ENCODE measurements at places on chromosomes 3 and 15.

DNA sequence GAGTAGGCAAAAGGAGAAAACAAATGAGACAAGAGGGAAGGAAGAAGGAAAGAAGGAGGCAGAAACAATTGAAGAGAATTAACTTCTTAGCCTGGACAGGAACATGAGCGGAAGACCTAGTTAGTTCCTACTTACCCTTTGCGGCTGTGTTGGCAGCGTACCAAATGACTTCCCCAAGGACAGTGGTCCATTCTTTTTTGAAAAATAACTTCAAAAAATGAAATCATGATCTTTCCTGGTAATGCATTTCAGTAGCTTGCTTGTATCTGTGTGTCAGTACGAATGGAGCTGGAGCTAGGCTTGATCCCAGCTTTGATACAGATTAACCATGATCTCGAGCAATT is 41.5 kb upstream of the CFAP161 start:
- peak; percentile 51 for DNase-seq

DNA sequence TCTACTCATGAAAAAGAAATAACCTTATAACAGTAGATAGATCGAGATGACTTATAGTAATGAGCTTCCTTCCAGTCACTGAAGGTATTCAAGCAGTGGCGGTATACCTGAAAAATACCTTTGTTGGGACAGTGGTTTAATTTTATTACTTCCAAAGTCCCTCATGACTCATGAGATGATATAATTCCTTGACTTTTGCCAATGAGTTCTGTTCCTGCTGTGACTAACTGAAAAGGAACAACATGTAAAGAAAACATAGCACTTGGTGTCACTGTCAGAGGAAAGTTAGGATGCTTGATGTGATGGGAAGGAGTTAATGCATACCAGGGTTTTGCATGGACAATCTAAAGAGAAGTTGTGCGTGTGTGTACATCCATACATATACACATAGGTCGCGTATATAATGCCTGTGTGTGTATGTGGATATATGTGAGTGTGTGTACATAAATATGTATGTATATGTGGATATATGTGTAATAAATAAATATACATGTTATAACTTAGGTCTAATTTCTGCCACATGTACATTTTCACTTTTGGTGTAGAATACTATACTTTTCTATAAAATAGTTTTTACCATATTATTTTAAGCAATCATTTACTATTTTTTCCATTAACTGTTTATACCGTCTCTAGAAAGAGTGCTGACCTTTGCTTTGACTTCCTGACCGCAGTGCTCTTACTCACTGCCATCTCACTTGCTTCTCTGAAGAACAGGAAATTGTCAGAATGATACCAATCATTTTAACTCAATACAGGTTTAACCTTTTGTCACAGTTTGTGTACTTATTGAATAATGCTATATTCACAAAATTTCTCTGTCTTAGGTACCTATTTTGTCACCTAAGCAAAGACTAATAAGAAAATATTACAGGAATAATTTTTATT is 12.6 kb upstream of the PAK2 start:
- DNase-seq: no peak

DNA sequence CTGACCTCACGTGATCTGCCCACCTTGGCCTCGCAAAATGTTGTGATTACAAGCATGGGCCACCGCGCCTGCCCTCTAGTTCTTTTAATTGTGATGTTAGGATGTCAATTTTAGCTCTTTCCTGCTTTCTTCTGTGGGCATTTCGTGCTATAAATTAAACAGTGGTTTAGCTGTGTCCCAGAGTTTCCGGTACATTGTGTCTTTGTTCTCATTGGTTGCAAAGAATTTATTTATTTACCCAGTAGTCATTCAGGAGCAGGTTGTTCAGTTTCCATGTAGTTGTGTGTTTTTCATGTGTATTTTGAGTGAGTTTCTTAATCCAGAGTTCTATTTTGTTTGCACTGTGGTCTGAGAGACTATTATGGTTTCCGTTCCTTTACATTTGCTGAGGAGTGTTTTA is 30.1 kb downstream of the MYRIP start:
- DNase-seq: no peak

- no peak for DNase-seq
Measured at GRCh38 chr3:186588632-186589031, 18.1 kb downstream of the DNAJB11 start.

DNA sequence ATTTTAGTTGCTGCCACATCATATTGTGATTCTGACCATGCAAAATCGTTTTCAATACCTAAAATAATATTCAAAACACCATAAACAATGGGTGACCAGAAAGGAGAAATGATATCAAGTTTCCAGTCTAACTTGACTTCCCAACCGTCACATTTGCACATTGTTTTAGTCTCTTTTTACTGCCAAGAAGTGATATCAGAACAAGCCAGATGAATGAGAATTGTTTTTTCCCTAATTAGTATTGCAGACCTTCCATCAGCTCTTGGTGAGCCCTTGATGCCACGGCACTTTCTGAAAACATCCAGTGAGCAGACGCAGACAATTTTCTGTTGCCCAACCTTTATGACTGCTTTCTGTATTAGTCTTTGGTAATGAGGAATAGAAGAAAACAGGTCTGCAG is 62.5 kb downstream of the SPATA16 start:
- DNase-seq: no peak

GRCh38 chr15:90425726-90426346 is 37.8 kb downstream of the IQGAP1 start:
- no peak for DNase-seq

DNA sequence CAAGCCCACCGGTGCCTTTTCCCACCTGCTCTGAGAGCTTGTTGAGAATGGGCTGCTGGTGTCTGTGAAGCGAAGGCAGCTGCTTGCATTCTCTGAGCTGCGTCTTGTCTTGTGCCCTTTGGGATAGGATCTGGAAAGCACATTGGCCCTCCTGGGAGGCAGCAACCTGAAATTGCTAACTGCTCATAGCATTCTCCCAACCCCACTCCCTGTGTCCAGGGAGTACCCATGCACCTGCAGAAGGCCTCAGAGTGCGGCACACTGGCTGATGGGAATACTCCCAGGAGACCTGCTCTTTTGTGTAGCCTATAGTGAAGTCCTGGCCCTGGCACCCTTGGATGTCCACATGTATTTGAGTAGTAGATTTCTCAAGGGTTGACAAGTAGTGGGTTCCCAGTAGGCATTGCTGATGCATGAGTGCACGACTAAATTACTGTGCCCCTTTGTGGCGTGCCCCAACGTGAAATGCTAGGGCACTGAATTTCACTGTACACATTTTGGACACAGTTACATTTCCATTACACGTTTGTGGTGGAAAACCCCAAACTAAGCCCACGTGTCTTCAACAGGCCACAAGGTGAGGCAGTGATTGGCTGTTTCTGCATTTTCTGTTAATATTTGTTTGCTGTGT is 3.7 kb downstream of the EPHB1 start:
- no peak for DNase-seq

GRCh38 chr15:74482661-74483060 is 21.7 kb upstream of the UBL7 start:
- no peak for DNase-seq

- no peak for DNase-seq
Measured at GRCh38 chr3:38367779-38368178, 21.2 kb downstream of the XYLB start.

DNA sequence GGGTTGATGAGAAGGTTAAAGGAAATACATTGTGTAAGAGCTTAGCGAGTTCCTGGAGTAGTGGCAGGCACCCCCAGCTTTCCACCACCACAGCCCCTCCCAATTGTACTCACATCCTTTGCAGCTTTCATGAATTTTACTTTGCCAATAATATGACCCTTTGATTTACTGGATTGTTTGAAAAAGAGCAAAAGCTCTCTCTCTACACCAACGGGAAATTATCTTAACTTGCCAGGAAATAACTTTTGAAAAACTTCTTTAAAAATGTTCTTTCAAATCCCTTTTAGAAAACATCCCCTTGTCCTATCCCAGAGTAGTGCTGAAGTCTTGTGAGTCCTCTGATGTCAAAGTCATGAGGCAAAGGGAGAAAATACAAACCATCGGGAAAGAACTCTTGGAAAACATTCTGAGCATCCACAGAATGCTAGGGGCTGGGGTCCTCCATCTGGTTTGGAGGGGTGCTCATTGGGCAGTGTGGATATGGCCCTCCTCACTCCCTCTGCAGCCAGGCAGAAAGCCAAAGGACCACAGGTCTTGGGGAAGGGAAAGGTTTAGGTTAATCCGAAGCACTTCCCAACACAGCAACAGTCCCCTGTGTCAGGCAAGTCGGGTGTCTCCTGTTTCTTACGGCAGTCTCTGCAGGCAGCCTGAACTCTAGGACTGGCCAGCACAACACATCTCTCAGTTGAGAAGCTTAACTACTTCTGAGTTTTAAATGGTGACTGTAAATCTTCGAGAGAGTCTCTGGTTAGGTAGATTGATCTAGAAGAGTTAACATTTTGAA is 36.5 kb downstream of the BOC start:
- no peak for DNase-seq

DNA sequence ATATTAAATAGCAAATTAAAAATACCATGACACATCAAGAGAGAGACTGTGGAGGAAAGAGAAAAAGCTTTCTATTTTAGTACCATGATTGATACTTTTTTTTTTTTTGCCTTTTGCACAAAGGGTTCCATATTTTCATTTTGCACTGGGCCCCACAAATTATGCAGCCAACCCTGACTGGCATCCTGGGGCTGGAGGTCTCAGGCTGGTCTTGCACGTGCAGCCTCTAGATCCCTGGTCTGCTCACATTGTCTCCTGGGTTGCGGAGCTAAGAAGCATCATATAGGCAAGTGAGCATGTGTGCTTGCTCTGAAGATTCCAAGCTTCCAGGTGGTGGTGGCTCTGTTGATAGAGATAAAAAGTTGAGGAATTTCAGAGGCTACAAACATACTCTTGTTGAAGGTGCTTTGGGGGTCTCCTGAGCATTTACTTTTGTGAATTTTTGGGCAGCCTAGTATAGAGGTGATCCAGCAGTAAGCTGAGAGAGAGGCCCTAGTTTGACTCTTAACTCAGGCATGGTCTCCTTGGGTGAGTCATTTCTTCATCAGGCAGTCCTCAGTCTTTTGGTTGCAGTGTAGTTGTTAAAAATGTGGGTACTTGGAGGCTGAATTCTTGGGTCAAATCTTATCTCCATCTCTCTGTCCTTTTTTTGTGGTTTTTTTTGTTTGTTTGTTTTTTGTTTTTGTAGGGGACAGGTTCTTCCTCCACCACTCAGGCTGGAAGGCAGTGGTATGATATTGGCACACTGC is 31.3 kb downstream of the SMAD3 start:
- DNase-seq: no peak

DNA sequence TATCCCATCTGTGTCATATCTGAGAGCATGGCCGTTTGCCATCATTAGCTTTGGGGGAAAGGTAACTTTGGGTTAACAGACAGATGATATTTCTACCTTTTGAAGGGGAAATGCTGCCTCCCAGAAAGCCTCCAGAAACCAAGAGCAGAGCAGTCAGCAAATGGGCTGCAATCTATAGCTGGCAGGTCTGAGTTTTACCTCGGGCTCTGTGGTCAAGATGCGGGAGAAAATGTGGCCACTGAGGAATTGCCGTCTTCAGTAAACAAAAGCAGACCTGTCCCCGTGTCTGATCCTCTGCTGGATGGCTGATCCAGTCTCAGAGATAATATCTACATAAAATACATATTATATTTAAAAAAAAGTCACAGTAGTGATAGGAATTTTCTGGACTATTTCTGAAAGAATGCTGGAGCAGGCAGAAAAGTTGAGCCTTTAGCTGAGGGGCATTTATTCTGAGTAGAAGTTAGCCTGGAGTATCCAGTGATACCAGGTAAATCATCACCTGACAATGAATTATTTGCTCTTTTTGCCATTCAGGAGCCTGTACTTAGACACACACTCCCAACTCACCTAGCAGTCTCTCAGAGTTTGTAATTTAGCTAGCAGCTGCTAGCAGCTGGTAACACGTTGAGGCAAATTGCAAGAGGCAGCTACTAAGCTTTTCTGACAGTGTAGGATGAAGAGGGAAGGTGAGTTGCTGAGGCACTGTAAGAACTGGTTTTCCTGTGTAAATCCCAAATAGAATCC is 285.3 kb upstream of the RARB start:
- DNase-seq: no peak

DNA sequence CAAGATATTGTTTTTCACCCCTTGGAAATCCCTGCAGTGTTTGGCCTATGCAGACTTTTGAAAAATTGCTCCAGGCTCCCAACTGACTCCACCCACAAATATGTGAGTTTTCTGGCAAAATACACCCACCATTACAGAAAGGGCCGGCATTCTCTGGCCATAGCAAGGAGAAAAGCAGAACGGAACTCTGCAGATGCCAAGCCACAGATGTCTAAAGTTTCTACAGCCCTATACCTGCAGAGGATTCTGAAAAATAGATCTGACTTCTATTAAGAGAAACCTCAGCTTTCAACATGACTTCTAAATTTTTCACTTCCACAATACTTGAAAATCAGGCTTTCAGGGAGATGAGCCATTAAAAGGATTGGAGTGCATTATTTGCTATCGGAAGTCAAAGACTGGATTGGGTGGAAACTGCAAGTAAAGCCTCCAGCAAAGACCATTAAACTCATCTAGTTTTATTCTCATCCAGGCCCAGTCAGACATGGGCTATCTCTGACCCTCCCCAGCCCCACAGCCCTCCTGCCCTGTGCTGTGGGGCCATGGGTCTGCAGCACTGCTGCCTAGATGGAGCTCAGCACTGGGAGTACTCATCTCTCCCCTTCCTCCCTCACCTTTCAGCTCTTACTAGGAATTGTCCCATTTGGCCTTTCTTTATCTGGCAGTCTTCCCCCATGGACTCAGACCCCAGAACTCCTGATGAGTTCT is 243.1 kb upstream of the GOLGA6L4 start:
- no peak for DNase-seq

GRCh38 chr3:27633224-27633545 is 88.9 kb downstream of the EOMES start:
- peak; percentile 58 for DNase-seq

DNA sequence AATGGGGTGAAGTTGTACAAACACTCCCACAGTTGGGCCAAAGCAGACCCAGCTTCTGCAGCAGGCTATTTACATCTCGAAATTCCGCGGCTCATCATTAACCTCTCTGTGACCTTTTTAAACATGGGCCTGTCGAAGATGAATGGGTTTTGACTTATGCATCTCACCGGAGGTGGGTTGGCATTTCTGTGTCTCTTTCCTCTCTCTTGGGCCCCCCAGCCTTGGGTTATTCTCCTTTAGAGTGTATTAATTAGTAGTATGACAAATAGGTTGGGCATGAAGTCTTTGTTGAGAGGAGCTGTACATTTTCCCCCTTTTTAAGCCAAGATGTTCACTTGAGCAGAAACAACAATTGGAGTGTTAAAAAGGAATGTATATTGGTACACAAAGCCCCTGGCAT is 9.8 kb downstream of the SMAD6 start:
- DNase-seq: no peak

DNA sequence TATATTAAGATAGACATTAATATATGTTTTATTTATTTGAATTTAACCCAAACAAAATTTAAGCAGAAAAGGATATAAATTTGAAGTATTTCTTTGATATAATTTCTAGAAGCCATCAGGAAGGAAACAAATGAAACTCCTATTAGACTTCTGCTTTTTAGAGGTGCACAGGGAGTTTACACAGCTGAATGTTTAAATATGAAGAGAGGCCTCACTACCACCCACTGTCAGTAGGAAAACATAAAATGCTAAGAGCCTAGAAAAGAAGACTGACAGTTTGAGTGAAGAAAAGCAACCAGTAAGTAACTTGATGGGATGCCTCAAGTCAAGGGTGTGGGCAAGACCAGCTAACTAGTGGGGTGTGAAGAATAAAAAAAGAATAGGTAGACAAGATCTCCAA is 19.7 kb downstream of the PLSCR2 start:
- DNase-seq: no peak

- no peak for DNase-seq
Measured at GRCh38 chr3:177683586-177683985, 486.3 kb upstream of the TBL1XR1 start.

- DNase-seq: no peak
Measured at GRCh38 chr15:52862677-52863076, 72.5 kb upstream of the ONECUT1 start.
